ENCODE measurements at places on chromosomes 3 and 15.
A peak's percentile ranks its signal among the peaks of the same experiment; 100 is the strongest.

GRCh38 chr3:171242170-171242569 lies 215.7 kb upstream of the SLC2A2 start:
- no peak for DNase-seq

- DNase-seq = no peak
Observed at GRCh38 chr3:87209111-87209510, 18.0 kb upstream of the CHMP2B start.

DNA sequence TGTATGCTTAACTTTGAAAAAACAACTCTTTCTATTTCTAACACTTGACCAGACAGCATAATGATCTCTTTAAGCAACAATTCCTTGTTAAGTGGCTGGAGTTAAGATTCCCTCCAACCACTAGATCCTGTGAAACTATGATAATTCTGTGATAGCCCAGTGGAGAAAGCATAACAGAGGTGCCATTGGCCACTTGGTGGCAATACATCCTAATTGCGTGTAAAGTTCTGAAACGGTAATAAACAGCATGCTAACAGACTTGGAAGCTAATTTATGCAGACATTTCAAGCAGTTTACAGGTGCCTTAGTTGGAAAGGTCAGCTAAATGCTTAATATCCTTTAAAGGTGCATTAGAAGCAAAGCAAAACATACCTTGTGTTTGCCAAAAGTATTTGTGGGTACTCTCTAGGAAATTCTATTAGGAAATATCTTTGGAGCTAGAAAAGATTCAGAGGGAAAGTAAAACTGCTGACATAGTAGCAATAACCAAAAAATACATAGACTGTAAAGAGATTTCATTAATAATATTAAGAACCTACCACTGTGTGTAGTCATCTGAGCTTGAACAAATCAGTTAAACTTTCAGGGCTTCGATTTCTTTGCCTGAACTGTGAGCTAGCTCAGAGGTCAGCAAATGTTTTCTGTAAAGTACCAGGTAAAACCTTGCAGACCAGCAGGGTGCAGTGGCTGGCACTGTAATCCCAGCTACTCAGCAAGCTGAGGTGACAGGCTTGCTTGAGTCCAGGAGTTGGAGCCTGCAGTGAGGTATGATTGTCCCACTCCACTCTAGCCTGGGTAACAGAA lies 19.0 kb upstream of the CSTA start:
- DNase-seq = no peak

DNA sequence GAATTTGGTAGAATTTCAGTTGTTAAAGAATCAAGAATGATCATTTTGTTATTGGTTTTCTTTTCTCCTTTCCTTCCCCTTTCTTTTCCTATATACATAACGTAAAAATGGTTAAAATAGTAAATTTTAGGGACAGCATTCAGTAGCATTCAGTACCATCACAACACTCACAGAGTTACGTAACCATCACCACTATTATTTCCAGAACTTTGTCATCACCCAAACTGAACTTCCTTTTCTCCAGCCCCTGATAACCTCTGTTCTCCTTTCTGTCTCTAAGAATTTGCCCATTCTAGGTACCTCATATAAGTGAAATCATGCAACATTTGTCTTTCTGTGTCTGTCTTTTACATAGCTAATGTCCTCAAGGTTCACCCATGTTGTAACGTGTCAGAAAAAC lies 165.3 kb downstream of the AKAP13 start:
- DNase-seq = no peak

GRCh38 chr15:55253580-55253979 lies 36.0 kb downstream of the RAB27A start:
- DNase-seq = no peak

DNA sequence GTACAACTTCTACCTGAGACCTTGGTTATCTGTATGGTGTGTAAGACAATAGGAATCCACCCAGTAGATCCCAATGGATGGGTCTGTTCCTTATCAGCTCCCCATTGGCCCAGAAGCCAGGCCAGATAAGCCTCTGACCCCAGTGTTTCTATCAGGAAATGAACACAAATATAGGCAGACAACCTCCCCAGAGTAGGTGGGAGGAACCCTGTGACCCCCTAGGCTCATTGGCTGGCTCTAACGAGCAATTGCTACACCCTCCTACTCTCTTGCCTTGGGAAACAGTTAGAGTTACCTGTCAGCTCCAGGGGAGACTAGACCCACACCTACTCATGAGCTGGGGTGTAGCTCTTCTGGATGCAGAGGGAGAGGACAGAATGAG lies 299.9 kb downstream of the UACA start:
- no peak for DNase-seq

DNA sequence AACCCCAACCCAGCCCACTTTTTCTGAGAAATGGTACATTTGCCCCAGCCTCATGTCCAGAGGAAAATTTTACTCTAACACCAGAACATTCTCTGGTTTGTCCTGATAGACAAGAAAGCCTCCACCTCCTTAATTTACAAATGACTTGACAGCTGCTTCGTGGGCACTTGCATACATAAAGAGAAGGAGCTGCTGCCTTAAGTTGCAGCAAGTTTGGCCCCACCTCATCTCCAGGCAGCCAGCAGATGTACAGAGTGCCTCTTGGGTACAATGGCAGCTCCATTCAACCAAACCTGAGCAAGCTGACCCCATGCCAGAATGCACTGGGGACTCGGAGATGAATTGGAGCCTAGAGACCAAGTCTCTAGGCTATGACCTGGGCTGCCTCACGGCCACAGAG lies 6.2 kb upstream of the H1-8 start:
- DNase-seq = no peak

- peak; percentile 51 for DNase-seq
Observed at GRCh38 chr3:25897019-25897418, 107.1 kb downstream of the OXSM start.

DNA sequence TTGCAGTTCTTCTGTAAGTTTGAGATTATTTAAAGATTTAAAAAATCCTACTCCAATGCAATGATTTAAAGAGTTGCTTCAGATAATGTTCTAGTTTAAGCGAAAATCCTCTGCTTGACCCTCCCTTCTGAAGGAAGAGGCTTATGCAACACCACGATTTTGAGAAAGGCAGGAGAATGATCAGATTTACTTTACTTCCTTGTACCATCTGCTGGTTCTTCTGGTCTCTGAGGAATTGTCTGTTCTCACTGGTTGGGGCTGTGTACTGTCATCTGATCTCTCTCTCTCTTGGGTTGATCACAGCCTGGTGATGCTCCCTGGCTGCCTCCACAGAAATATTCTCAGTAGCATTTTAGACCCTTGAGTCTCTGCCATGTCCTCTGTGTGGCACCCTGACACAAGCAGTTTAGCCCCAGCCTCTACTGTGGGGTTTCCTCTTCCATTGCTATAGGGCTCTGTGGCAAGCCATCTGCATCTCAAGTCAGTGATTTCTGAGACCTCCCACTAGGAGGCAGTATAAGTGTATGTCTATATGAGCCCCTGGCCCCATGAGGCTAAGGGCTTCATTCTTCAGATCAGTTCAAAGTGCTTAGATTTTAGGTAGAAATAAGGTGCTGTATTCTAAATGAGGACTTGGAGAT lies 50.8 kb upstream of the PLAAT1 start:
- peak; percentile 51 for DNase-seq

GRCh38 chr3:78003090-78003489 lies 963.2 kb downstream of the ROBO2 start:
- no peak for DNase-seq

DNA sequence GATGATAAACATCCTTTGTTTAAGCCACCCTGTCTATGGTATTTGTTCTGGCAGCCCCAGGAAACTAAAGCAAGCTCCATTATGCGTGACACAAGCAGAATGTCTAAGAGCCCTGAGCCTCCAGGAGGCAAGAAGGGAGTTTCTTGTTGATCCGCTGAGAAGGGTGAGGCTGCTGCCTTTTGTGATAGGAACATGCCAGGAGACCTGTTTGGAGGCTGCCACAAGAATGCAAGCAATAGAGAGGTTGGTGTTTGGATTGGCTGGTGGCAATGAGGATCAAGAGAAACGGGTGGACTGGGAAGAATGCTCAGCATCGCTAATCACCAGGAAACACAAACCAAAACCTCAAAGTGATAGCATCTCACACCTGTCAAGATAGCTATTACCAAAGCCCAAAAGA lies 104.8 kb downstream of the ASB7 start:
- no peak for DNase-seq

DNA sequence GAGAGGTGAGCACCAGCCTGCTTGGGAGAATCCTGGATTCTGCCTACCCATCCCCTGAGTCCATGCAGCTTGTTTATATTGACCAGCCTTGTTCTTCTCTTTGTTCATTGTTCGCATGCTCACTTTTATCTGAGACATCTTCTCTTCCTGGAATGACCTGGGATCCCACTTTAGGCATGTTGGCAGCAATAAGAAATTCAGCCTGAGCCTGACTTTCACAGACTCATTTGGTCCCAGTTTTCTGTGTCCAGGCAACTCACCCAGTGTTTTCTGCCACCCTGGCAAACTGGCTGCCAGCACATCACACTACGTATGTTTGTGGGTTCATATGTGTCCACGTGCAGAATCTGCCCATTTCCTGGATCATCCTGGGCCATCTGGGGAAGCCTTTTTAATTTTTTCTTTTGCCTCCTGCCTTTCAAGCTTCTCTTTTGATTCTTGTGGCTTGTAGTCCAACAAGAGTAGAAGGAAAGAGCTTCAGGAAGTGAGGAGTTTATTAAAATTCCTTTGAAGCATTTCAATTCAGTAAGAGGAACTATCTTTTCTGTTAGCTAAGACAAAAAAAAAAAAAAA lies 199.9 kb downstream of the FNDC3B start:
- DNase-seq = no peak

GRCh38 chr15:51093839-51094605 lies 684 bp downstream of the TNFAIP8L3 start:
- DNase-seq = peak; percentile 22

DNA sequence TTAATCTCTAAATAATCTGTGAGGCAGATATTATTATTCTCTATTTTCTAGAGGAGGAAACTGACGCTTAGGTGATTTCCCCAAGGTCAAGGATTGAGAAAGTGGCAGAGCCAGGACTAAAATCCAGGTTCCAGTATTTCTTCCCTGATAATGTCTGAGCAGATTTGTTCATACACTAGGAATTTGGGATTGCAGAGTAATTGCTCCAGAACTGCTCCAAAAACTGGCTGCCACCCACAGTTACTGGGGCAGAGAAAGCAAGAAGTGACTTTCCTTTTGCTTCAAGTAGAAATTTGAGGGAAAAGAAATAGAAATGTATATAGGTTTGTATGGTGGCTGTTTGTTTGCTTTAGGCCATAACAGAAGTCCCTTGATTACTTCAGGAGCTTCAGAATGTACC lies 60.6 kb downstream of the SLC12A8 start:
- no peak for DNase-seq

GRCh38 chr15:65893060-65893459 lies 23.8 kb downstream of the RAB11A start:
- no peak for DNase-seq

Measured in endothelial cell (in vitro differentiated cells).